ENCODE measurements at places on chromosomes 1 and 21. TPM values are rescaled to one million over a fixed set of nuclear protein-coding genes. Genes with fewer than 3 reads are reported as not detected.

CFHR3 gene
- 0.24 TPM for total RNA-seq

OPTC gene
- total RNA-seq, result not detected

GRCh38 chr1:188584119-188584518, 1755.4 kb downstream of the PLA2G4A start:
- no peak for DNase-seq

DNA sequence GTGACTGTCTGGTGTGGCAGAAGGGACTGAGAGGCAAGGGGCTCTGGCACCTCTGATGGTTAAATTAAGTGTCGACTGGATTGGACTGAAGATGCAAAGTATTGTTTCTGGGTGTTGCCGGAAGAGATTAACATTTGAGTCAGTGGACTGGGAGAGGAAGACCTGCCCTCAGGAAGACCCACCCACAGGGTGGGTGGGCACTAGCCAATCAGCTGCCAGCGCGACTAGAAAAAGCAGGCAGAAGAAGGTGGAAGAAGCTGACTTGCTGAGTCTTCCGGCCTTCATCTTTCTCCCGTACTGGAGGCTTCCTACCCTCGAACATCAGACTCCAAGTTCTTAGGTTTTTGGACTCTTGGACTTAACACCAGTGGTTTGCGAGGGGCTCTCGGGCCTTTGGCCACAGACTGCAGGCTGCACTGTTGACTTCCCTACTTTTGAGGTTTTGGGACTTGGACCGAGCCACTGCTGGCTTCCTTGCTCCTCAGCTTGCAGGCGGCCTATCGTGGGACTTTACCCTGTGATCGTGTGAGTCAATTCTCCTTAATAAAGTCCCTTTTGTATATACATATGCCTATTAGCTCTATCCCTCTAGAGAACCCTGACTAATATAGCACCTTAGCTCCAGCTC, 79.6 kb downstream of the KAZN start:
- DNase-seq, result no peak

- no peak for DNase-seq
Observed at GRCh38 chr1:1387098-1388077, 11.7 kb downstream of the CCNL2 start.

C21orf91 gene
- total RNA-seq, result 24.8 TPM
